ENCODE measurements at places on chromosomes 13 and 19.

DNA sequence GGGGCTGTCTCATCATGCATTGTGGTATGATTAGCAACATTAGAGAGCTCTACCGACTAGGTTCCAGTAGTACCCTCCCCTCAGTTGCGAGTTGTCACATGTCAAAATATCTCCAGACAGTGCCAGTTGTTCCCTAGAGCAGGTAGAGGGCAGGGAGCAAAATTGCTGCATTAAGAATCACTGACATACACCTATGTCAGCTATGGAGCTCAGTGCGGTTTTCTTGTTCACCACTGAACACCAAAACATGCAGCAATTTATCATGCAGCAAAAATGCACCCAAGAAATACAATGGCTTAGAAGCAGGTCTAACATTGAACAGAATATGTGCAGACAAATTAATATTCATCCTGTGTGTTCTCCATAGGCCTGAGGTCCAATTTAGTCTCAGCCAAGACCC is 186.9 kb upstream of the STARD13 start:
- DNase-seq = no peak

DNA sequence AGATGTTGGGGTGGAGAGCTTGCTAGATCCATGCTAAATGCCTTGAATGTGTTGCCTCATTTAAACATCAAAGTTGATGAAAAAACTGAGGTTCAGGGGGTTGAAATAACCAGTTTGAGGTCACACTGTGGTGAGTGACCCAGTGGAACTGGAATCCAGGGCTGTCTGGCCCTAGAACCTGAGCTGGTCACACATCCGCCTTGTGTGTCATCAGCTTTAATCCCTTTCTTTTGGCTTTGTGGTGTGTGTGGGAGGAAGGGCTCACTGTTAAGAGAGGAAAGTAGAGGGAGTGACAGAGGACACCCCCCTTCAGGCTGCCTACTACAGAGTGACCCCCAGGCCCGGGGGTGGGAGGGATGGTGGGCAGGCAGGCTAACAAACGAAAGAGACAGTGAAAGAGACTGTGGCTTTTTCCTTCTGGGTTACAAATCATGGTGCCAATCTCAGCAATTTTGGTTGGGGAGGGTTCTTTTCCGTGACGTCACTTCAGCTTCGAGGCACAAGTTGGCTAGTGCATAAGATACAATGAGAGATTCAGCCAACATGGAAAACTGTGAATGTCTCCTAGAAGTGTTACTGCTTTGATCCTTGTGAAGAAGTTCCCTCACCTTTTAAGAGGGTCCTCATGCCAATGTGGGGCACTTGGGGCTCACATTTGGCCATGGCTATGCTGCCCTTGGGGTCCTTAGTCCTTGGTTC is 164.9 kb downstream of the DLEU7 start:
- DNase-seq = no peak

DNA sequence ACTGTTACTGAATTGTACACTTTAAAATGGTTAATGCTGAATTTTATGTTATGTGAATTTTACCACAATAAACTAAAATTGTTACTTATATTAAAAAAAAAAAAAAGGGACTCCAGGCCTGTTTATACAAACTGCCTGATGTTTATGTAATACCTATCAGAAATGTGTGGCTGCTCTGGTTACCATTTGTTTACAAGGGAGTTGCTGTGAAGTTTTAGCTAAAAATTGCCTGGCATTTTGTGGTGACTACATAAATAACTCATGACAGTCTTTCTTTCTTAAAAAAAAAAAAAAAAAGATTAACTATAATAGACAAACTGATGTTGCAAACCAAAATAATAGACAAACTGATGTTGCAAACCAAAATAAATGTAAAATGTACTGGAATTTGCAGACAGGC is 71.8 kb downstream of the CDADC1 start:
- no peak for DNase-seq

- peak; percentile 46 for DNase-seq
Measured at GRCh38 chr19:6378041-6378440, 2.3 kb upstream of the PSPN start.

GRCh38 chr19:11200931-11201330 is 3.6 kb upstream of the KANK2 start:
- no peak for DNase-seq

- DNase-seq = no peak
Measured at GRCh38 chr19:39329948-39330347, 5.9 kb downstream of the GMFG start.

DNA sequence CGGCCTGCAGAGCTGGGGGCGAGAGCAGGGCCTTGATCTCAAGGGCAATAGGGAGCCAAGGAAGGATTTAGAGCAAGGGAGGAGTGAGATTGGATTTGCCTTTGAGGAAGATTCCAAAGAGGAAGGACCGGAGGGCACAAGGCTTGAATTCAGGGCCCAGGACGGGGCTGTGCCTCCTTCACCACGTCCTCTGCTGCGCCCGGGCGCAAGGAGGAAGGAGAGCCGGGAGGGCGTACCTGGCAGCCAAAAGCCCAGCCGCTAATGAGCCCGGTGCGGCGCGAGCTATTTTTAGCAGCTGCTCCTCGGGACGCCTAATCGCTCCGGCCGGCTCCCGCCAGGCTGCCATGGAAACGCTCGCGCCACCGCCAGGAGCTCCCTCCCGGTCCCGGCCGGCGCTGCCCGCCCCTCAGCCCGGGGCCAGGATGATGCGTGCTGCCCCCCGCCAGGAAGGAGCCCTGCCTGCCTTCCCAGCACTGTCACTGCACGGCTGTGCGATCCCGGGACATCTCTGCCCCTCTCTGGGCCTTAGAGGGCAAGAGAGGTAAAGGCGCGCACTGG is 31.3 kb downstream of the TINCR start:
- DNase-seq = no peak

Data from cerebellar nuclear complex (tissue), 1 donor.